ENCODE measurements at places on chromosomes 6 and 20.

- DNase-seq = no peak
Measured at GRCh38 chr6:151109361-151109760, 130.4 kb upstream of the AKAP12 start.

DNA sequence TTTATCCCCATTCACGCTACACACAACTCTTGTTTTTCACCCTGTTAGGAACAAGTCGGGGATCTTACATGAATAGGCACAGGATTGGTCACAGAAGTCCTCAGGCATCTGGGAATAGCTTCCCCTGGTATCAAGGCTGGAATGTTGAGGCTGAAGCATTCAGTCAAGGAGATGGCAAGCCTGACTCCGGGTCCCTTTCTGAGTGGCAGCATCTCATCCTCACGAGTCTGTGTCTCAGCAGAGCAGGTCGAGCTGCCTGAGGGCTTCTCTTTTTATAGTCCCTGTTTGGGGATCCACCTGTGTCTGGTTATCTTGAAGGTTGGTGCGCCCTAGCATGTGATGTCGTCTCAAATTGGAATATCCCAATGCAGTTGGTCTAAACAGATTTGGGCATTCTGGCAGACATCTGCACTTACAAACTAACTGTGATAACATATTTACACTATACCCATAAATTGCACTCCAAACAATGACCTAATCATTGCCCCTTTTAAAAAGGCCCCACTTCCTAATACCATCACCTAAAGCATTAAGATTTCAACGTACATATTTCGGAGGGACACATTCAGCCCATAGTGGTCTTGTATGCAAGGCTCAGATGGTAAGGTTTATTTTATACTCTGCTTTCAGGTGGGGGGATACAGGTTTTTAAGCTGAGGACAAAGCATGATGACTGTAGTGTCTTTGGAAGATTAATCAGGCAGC lies 112.7 kb upstream of the CLDN20 start:
- no peak for DNase-seq

DNA sequence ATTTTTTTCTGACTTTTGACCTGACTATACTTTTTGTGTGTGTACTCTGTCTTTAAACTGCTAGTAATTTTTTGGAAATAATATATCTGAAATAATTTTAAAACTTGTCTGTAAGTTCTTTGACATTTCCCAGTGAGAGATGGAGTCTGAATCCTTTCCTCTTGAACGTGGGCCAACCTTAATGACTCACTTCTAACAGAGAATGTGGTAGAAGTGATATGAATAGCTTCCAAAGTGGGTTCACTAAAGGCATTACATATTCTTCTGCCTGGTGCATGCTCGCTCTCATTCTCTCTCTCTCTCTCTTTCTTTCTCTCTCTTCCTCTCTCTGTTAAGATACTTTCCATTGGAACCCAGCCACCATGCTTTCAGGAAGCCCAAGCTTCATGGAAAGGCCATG lies 108.7 kb upstream of the FERMT1 start:
- no peak for DNase-seq

DNA sequence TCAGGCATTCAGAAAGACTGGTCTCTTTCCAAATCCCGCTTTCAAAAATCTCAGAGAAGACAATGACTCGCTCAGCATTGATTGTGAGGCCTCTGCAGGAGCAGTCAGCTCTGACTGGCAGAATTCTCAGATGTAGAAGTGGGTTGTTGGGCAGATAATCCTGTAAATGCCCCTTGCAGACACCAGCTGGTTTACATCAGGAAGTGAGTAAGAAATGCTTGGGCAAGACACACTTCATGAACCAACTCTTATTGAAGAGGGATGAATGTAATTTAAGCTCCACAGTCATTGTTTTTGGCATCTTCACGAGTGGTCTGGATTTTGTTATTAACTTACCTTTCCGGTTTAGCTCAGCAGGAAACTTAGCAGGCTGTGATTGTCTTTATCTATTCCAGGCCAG lies 166.6 kb downstream of the PLCB4 start:
- no peak for DNase-seq

DNA sequence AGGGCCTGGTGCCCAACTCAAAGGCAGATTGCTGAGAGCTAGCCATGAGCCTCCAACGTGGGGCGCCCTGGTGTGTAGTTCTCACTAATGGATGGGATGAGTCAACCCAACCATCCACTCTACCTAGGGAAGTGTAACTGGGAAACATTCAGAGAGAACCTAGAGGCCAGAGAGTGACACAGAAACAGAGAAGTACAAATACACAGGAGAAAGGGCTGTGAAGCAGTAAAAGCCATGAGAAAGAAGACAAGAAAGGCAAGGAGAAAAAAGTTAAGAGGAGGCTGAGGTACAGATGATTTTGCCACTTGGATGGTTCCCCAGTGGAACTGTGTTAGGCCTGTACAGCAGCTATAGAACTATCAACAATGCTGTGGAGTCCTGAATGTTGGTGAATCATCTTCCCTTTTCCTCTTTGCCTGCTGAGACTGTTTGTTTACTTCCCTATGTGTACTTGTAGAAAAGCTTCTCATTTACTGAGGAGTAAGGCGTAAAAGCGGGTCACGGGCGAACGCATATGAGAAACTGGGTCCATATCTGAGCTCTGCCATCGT lies 39.0 kb downstream of the MAN1A1 start:
- DNase-seq = no peak
